ENCODE measurements at places on chromosomes 13 and 19.

DNA sequence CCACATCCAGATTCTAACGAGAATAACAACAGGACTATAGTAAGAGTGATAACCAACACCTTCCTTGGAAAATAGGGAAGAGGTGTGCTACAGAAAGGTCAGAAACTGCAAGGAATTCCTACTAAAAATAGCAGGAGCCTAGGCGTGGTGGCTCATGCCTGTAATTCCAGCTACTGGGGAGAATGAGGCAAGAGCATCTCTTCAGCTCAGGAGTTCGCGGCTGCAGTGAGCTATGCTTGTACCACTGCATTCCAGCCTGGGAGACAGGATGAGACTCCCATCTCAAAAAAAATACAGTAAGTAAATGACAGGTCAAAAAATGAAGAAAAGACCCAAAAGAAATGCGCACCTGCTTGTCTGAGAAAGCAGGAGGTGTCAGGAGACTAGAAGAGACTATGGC is 101.5 kb upstream of the TSHZ3 start:
- peak; percentile 6 for DNase-seq

DNA sequence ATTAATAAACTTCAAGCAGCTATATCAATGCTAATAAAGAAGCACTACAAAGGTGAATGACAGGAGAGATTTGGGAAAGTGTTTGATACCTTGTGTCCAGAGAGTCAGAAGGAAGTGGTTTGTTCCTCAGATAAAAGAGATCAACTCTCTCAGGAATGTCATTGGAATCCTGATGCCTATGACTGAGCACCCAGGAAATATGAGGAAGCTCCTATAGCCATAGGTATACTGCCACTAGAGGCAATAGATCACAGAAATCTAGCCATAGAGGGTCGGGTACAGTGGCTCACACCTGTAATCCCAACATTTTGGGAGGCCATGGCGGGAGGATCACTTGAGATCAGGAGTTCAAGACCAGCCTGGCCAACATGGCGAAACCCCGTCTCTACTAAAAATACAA is 612.6 kb downstream of the DACH1 start:
- DNase-seq, result no peak

- no peak for DNase-seq
Measured at GRCh38 chr19:52227196-52227940, 37.5 kb downstream of the PPP2R1A start.

DNA sequence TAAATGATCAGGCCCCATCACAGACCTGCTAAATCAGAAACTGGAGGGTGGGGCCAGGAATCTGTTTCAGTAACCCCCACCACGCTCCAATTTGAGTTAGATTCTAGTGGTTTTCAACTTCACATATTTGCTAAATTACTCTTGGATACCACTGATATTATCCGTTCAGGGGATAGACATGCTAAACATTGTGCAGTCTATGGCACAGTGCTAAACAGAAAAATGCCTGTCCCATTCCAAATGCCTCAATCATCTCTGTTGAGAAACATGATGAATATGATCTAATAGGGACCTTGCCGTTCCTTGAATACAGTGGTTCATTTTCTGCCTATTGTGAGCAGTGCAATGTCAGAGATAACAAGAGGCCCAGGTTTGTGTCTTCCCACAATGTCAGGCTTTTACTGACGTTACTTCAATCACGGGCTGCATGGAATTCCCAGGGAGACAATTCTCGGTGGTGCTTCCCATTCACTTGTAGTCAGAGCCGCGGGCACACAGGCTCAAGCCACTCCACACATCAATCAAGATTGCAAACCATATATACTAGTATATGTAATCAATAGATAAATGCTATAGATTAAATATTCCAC is 52.7 kb downstream of the MYO16 start:
- DNase-seq, result no peak

GRCh38 chr13:32316501-32316900 is 1.2 kb downstream of the BRCA2 start:
- DNase-seq, result peak; percentile 16

DNA sequence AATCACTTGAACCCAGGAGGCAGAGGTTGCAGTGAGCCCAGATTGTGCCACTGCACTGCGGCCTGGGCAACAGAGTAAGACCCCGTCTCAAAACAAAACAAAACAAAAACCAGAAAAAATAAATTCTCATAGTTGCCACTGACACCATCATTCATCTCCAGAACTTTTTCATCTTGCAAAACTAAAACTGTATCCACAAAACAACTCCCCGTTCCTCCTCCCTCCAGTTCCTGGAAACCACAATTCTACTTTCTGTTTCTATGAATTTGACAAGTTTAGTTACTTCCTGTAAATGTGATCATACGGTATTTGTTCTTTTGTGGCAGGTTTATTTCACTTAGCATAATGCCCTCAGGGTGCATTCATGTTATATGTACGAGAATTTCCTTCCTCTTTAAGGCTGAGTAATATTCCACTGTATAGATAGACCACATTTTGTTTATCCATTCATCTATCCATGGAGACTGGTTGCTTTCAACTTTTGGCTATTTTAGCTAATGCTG is 13.2 kb upstream of the ADGRE5 start:
- no peak for DNase-seq

GRCh38 chr13:52455677-52456041 is 381 bp downstream of the CKAP2 start:
- DNase-seq, result peak; percentile 72

GRCh38 chr19:2353159-2353886 is 6.7 kb upstream of the TMPRSS9 start:
- no peak for DNase-seq

- no peak for DNase-seq
Measured at GRCh38 chr19:5171711-5172110, 168.9 kb downstream of the PTPRS start.

DNA sequence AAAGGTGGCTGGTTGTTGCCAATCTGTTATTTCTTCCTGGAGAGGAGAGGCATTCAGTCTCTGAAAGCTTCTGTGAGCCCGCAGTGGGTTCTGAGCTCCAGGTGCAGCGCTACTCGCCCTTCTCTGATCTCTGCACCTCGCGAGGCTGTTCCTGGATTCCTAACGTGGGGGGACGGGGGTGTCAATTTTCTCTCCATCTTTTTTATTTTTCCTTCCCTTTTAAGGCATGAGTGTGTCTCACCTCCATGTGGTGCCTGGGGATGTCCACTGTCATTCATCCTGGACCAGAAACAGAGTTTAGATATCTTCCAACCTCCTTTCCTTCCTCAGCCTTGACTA is 626 bp downstream of the ZNF233 start:
- DNase-seq, result no peak

DNA sequence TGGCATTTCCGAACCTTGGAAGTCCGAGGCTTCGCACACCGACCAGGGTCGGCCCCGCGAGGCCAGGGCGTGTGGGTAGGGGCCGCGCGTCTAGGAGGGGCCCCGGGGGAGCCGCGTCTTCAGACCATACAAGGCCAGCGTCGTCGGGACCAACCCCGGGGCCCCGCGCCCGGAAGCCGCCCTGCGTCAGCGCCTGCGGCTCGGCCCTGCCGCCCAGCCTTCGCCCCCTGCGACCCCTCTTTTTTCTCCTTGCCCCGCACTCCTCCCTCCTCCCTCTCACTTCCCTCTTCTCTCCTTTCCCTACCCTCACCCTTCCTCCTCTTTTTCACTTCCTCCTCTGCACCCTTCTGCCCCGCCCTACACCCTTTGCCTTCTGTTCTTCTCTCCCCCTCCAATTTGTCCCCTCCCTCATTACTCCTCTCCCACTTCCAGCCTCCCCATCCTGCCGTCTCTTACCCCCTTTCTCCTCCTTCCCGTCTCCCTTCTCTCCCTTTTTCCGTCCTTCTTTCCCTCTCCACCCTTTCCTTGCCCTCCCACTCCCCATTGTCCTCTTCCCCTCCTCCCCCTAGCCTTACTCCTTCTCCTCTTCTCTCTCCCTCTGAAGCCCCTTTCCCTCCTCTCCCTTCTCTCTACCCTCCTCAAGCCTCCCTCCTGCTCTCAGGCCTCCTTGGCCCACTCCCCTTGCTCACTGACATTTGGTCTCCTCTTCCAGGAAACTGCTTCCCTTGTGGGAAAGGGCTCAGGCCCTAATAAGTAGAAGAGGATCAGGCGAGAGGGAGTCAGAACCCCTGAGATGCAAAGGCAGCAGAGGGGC is 2.2 kb upstream of the PLEKHG2 start:
- DNase-seq, result peak; percentile 68

GRCh38 chr19:35247526-35248309 is 1.1 kb upstream of the LSR start:
- no peak for DNase-seq

DNA sequence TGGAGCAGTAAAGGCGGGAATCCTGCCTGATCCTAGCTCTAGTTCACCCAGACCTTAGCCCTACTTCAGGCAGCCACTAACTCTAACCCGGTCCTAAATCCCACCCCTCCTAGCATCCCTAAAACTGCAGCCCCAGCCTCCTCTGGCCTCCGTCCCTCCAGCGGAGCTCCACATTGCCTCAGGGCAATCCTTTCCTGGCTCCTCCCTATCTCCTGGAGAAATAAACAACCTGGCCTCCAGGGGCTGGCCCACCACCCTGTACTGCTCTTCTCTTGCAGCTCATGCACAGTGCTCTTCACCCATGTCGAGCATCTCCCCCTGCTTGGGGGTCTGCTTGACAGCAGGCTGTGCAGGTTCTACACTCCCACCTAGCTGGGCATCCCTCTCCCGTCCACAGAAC is 6.7 kb downstream of the POU2F2 start:
- no peak for DNase-seq

Data from EH (cell line).